Hematopoietic multipotent progenitor cell (in vitro differentiated cells): ENCODE measurements at places on chromosomes 11 and 22. TPM values are rescaled to one million over a fixed set of nuclear protein-coding genes. Genes with fewer than 3 reads are reported as not detected.

GRCh38 chr11:133947321-133947756 is 9.4 kb downstream of the IGSF9B start:
- peak; percentile 49 for DNase-seq

DNA sequence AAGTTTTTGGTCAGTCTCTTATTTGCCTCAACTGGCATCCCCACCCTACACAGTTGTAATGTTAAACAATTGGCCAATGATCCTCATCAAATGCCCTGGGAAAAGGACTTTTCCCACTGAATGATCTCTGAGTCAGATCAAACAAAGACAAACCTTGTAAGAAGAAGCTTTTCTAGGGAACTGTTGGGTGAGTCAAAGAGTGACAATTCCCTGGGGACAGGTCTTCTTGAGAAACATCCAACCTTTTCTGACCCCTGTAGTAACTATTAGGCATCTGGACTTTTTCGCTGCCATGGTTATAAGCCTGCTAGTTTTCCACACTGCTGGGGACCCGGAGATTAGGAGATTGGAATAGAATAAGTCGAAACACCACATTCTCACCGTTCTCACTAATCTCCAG is 789.8 kb upstream of the API5 start:
- no peak for DNase-seq

DNA sequence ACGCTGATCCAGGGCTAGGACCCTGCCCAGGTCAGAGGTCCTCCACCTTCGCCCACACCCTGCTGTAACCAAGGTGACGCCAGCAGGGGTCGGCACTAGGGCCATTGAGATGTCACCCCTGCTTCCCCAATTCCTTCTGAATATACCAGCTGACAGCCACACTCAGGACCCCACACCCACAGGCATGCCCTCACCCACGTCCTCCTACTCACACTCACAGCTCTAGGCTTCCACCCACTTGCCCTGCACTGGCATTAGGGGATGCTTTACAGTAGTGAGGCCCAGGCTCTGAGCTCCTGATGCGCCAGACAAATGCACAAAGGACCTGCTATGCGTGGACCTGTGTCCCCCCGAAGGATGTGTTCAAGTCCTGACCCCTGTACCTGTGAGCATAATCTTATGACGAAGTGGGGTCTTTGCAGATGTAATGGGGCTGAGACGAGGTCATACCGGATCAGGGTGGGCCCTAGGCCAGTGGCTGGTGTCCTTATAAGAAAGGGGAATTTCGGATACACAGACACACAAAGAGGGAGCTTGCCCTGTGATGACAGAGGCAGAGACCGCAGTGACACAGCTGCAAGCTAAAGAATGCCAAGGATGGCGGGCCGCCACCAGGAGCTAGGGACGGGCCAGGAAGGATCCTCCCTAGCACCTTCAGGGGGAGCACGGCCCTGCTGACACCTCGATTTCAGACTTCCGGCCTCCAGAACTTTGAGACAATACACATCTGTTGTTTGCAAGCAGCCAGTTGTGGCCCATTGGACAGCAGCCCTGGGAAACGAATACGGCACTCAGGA is 11.2 kb downstream of the WNT11 start:
- no peak for DNase-seq

Gene MOGAT2
- total RNA-seq: under 0.01 TPM

DNA sequence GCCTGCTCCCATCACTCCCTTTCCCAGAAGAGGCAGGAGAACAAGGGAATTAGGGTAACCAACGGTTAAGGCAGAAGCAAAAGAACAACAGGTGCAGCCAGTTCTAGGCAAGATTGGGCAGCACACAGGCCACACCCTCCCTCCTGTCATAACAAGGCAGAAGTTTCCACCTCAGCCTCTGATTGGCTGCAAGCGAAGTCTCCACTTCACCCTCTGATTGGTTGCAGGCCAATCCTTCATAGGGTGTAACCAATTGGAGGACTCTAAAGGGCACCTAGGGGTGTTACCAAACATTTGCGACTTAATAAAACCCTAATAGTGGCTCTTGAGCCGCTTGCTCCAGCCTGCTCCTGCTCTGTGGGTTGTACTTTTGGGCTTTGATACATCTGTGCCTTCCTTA is 153.8 kb downstream of the CACNA1I start:
- no peak for DNase-seq

Gene TCIRG1
- 99.9 TPM for total RNA-seq

Gene ATL3
- 35.3 TPM for total RNA-seq

- DNase-seq: no peak
Measured at GRCh38 chr11:119880143-119880542, 151.1 kb upstream of the NECTIN1 start.

DNA sequence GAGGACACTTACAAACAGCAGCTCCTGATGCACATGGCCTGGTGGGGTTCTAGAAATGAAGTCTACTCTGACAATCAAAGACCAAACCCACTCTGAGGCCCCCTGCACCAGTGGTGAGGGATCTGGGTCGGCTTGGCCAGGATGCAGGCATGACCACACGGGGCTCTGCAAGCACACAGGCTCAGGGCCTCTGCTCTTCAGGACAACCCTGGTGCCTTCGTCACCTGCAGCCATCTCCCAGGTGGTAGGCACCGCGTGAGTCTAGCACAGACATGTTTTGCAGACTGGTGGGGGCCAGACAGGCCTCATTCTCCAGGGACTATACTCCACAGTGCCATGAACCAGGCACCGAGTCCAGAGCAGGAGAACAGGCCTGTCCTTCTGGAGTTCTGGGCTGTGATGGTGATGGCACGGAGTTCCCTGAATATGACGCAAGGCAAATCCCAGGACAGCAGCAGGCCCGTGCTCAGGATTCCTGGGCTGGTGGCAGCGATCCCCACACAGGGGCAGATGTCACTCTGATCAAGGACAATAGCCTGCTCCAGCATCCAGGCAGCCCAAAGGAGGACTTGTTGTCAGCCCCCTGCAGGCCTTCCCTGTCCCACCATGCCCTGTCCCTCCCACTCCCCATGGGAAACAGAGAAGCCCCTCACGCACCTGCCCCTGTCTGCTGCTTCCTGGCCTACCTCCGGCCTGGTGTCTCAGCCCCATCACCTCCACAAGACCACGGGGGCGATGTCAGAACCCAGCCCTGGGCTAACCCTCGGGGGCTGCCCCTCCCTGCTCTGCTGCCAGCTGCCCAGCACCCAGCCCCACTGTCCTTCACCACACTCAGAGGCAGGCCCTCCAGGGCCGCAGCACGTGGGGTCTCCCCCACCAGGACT is 36.1 kb downstream of the GNB1L start:
- DNase-seq: no peak

Gene RFPL3
- total RNA-seq: not detected

Gene IGLL1
- total RNA-seq: 203 TPM

DNA sequence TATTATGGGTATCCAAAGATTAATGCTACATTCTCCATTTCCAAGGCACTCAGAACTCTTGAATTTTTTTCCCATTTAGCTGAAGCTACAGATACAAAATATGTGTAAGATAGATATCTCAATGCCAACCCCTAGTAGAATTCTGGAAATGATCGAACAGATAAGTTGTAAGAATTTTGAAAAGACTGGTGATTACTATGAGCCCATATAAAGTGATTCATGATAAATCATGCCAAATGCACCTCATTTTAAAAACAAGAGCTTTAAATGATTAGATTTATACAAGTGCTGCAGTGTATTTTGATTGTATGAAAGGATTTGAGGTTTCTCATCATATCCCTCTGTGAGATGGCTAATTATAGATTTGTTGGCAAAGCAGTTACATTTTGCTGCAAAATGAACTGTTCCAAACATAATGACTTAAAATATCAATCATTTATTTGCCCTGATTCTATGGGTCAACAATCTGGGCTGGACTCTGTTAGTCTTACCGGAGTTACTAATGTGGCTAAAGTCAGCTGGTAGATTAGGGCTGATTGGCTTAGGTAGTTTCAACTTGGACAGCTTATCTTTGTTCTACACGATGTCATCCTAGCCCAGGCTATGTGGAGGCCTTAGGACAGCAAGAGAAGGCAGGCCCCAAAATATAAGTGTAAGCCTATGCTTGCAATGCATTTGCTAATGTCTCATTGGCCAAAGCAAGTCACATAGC is 3.4 kb downstream of the OR10V1 start:
- DNase-seq: no peak

GRCh38 chr11:32555091-32555490 is 28.5 kb upstream of the EIF3M start:
- no peak for DNase-seq

GRCh38 chr11:86244063-86244521 is 461 bp upstream of the EED start:
- peak; percentile 91 for DNase-seq

Gene P2RX6
- 0.54 TPM for total RNA-seq

- DNase-seq: no peak
Measured at GRCh38 chr11:112297248-112297866, 36.7 kb upstream of the PLET1 start.

Gene APOA5
- total RNA-seq: not detected

DNA sequence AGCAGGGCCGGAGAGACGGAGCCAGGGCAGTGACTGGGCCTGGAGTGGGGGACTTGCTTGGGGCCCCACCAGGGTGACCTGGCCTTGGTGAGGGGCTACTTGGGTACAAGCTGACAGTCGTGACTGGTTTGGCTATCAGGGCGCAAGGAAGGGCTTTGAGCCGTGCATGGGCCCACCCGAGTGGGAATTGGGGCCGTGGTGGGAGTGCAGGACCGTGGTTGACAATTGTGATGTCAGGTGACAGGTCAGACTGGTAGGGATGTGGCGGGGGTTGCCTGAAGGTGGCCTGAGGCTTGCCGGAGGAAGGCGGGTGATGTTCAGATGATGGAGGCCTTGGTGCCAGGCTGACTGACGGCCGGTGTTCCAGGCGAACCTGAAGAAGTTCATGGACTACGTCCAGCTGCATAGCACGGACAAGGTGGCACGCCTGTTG is 5.6 kb downstream of the SHANK3 start:
- no peak for DNase-seq

Gene PDE2A
- total RNA-seq: 1.3 TPM

DNA sequence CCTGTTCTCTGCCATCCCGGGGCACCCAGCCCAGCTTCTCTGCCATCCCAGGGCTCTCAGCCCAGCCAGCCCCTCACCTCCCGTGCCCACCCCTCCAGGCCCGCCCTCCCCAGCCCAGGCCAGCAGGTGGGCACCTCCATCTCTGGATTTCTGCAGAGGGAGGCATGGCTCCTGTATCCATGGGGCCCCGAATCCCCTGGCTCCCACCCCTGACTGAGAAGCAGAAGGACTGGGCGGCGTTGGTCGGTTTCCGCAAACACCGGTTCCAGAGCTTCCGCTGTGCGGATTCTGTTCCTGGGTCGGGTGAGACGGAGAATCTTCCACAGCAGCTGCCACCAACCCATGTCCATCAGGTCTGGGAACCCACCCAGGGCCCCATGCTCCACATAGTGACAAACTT is 240.3 kb downstream of the BRD1 start:
- DNase-seq: no peak

GRCh38 chr22:29821291-29822016 is 16.6 kb downstream of the ASCC2 start:
- DNase-seq: peak; percentile 55

GRCh38 chr11:85725510-85726258 is 39.7 kb upstream of the CCDC89 start:
- no peak for DNase-seq

Gene NXPE1
- not detected for total RNA-seq

DNA sequence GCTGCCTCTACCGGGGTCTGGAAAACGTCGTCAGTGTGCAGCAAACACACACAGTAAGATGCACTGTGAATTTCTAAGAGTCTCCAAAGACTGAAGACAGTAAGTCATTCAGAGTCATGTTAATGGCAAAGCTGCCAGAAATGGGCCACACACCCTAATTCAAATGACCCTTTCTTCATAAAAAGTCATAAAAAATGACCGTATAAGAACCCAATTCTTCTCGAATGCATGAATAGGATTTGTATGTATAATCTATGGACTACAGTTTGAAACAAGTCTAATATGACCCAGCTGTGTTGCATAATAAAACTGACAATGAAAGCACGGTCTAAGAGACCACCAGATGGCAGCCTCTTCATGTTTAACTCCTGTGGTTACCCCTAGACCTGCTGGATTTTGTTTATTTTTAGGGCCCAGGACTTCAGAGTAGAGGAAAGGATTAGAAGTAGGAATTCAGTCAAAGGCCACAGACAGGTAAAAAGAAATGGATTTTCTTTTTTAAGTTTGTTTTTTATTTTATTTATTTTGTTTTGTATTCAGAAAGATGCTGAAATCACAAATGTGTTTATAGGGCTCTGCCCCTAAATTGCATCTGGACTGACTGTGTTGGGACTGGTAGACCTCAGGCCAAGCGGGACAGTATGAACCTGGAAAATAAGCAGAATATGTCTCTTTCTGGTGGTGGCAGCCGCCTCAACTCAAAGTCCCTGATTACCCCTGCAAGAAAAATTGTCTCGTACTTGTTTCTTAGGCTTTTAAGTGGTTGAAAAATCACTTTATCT is 32.1 kb upstream of the SLC5A12 start:
- DNase-seq: no peak

Gene TEX54
- total RNA-seq: not detected

GRCh38 chr22:38136607-38137006 is 26.1 kb upstream of the BAIAP2L2 start:
- no peak for DNase-seq

Gene SUSD2
- 0.81 TPM for total RNA-seq

GRCh38 chr11:133038850-133039249 is 493.5 kb downstream of the OPCML start:
- no peak for DNase-seq

DNA sequence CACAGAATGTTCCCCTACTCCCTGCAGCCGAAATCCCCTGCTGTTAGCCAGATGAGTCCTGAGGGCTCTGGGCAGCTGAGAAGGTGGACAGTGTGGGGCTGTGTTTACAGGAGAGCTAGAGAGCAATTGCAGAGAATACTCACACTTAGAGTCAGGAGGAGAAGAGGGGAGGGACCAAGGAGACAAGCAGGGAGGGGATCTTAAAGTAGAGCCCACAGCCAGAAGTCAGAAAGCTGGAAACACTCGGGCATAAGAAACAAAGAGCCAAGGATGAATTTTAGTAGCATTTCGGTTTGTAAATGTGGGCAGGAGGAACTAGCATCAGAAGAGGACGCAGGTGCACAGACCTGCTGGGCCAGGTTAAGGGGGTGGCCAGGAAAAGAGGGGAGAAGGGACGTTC is 1435.9 kb downstream of the BRD1 start:
- DNase-seq: no peak

GRCh38 chr11:66625041-66625751 is 8.8 kb downstream of the RBM14 start:
- DNase-seq: no peak

DNA sequence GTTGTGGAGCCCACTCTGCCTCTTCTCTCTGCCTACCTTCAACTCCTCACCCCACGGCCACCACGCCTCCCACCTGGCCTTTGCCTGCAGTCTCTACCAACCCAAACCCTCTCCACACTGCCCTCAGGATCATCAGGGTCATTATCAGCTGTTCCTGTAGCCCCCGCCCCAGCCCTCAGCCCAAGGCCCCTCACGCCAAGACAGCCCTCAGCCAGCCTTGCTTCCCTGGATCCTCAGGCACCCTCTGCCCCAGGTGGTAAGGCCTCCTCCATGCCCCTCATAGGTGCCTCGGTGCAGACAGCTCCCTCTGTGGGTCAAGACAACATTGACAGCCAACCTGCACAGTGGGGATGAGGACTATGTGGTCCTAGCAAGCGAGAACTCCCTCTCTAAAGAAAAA is 1.7 kb downstream of the SBF1 start:
- DNase-seq: no peak

Gene ELMOD1
- total RNA-seq: not detected

Gene DLG2
- total RNA-seq: 1.1 TPM

Gene ZP1
- not detected for total RNA-seq

GRCh38 chr22:35023692-35024363 is 42.1 kb upstream of the ISX start:
- no peak for DNase-seq
